ENCODE measurements at places on chromosomes 5 and 9. TPM values are rescaled to one million over a fixed set of nuclear protein-coding genes. Genes with fewer than 3 reads are reported as not detected.
A peak's percentile ranks its signal among the peaks of the same experiment; 100 is the strongest.

GRCh38 chr5:80656425-80656824, 1.6 kb upstream of the DHFR start:
- no peak for DNase-seq

The OTULINL gene
- polyA plus RNA-seq: 12.9 TPM

DNA sequence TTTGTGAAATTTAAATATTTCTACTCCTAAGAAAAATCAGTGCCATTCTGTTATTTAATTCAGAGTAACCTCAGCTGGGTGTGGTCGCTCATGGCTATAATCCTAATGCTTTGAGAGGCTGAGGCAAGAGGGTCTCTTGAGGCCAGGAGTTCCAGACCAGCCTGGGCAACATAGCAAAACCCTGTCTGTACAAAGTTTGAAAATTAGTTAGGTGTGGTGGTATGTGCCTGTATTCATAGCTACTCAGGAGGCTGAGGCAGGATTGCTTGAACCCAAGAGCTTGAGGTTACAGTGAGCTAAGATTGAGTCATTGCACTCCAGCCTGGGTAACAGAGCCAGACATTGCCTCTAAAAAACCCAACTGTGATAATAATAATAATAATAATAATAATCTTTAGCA, 44.8 kb upstream of the CNTLN start:
- DNase-seq: no peak

DNA sequence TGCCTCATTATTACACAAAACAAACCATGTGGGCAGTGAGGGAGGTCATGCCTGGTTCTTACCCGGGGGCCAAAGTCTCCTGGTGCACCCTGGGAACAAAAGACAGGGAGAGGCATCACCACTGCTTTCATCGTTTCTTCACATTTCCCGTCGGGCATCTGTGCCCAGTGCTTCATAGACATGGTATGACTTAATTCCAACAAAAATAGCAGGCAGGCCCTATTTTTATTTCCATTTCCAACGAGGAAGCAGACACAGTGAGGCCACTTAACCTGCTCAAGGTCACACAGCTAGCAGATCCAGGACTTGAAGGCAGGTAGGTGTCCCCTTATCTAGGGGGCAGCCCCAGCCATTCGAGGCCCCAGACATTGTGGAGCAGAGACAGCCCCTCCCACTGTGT, 34.6 kb upstream of the PHYKPL start:
- DNase-seq: no peak

DNA sequence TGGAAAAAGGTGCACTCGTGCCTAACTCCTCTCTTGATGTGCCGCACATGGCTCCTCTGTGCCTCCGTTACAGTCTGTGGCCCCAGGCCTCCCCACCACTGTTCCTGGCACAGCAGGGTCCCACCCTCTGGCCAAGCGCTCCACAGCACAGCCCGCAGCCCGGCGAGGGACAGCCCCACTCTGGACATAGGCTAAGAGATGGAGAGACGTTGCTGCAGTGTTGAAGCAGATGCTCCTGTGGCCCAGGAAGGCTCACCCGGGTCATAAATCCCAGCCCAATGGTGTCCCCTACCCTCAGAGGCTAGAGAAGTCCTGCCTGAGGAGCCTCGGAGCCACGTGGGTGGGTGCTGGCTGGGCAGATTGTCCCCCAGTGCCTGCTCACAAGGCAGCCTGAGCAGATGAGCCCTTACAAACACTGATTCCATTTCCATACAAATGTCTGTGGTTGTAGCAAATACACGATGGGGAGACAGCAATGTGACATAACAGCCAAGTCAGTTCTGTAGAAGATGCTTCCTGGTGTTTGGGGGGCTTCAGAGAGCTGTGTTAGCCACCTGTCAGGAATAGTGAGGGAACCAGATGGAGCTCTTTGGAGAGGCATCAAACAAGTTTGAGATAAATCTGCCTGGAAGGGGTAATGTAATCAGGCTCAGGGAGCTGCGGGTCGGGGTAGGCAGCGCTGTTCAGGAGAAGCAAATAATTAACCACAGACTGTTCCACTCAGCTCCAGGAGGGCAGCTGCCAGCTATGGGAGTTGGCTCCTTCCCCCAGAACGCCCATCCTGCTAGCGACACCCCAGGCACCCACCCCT, 41.7 kb downstream of the C5orf15 start:
- DNase-seq: peak; percentile 54

The SOHLH1 gene
- not detected for polyA plus RNA-seq

Data from renal cortex interstitium (tissue), 15 donors.